Kidney capillary endothelial cell (primary cell): ENCODE measurements at places on chromosomes 16 and 17.

DNA sequence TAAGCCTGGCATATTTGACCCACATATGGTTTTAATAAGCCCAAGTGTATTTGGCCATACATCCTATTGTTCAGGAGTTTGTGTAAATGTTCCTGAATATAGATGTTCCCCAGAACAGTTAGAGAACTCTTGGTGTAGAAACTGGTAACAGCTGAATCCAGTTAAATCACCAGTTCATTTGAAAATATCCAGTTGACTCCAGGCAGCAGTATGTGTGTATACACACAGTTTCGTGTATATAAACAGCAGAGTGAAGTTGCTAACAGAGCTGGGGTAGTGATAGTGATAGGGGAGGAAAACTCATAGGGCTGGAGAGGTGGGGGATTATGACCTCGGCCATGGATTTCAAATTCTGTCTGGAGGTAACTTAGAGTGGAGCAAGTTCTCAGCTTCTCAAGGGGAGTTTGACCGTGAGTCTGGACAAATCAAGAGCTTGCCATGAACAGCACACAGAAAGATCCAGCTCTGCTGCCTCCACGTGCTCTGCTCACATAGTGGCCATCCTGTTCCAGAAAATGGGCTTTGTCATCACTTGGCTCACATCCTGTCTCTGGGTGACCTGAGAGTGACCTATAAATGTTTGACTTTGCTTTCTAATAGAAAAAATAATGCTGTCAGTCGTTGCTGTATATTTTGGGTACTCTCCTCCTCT, 30.6 kb upstream of the MMD start:
- DNase-seq: peak; percentile 78

GRCh38 chr16:23514381-23515152, 4.3 kb upstream of the GGA2 start:
- DNase-seq: no peak

- DNase-seq: no peak
Measured at GRCh38 chr17:42779936-42780850, at the start of gene WNK4. Gene WNK4 (plus strand): TSS chr17:42780610. CDS start chr17:42780699, 89 bp downstream.

DNA sequence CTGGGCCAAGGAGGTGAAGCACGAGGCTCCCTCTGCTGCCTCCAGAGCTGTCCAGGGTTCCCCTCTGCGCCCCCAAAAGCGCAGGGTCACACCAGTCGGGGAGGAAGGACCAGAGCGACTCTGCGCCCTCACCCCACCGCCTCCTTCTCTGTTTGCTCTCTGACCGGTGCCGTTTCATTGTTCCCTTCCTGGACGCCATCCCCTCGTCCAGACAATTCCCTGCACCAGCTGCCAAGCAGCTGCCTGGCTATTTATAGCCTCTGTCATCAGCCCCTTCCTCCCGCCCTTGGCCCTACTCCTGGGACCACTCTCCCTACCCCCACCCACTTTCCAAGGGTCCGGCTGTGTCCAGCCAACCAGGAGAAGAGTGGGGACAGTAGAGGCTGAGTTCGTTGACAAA, 68.8 kb upstream of the CREBBP start:
- DNase-seq: no peak

DNA sequence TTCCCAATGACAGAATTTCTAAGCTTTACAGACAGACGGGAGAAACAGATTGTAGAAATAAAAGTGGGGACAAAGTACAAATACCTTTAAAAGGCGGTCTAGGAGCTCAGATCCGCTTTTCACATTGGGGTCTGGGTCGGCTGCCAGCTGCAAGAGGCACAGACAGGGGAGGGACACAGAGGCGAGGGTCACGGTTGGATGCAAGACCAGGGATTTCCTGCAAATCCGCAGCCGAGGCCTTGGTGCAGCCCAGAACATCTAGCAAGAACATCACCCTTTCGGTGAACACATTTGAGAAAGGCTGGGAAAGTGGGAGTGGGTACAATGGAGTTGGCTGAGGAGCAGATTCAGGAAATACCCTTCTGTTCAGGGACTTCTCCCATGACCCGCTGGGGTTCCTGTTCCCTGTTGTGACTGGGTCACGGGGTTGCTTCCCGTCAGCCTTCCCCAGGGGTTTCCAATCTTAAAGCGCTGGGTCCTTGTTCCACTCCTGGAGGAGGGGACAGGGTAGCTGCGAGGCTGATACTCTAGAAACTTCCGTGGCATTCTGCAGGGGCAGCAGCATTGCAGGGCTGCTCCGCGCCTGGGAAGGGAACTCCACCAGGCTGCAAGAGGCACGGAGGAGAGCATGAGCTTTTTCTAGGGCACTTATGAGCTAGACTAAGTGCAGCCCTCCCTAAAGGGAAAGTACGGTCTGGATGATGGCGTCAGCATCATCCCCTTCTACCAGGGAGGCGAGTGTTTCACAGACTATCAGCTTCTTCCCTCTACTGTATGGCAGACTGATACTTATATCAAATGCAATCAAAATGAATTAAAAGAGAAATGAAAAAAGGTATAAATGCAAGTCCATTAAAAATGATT, 16.0 kb downstream of the VAC14 start:
- DNase-seq: no peak

GRCh38 chr17:10130677-10131076, 67.7 kb downstream of the GAS7 start:
- no peak for DNase-seq

DNA sequence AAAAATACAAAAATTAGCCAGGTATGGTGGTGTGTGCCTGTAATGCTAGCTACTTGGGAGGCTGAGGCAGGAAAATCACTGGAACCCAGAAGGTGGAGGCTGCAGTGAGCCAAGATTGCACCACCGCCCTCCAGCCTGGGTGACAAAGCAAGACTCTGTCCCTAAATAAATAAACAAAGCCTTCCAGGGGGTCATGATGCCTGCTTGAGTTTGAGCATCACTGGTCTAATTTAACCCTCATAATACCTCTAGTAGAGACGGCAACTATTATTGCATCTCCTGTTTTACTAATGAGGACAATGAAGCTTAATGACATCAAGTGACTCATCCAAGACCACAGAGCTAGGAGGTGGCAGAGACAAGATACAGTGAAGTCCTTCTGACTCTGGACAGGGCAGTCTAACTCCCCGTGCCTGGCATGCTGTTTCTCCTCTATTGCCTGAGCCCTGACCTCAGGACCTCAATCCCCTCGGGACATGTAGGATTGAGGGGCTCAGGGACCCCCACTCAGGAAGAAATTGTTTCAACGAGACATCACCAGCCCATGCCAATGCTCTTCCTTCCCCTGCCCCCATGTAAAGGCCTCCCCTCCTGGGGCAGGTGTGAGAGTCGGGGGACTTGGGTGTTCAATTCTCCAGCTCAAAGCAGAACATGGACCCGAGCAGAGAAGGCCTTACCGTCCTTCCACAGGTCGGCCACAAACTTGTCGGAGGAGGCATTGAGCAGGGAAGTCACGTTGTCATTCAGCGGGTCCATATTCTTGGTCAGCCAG, 102.9 kb downstream of the NDE1 start:
- DNase-seq: no peak

DNA sequence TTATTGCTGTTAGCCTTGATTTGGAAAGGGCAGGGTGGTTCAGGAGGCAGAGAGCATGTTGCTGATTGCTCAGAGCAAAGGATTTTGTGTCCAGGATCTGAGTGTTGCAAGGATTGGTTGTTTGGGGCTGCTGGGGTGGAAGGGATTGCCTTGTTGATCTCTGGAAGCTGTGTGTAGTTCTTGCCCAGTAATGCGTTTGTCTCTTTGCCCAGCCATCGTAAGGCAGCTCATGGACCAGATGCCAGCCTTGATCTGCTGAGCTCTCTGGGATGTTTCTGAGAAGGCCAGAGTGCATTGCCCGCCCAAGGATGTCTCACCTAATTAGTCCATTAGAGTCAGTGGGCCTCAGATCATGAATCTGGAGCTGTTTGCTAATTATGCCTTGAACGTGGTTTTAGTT, 33.6 kb downstream of the NKD1 start:
- no peak for DNase-seq

DNA sequence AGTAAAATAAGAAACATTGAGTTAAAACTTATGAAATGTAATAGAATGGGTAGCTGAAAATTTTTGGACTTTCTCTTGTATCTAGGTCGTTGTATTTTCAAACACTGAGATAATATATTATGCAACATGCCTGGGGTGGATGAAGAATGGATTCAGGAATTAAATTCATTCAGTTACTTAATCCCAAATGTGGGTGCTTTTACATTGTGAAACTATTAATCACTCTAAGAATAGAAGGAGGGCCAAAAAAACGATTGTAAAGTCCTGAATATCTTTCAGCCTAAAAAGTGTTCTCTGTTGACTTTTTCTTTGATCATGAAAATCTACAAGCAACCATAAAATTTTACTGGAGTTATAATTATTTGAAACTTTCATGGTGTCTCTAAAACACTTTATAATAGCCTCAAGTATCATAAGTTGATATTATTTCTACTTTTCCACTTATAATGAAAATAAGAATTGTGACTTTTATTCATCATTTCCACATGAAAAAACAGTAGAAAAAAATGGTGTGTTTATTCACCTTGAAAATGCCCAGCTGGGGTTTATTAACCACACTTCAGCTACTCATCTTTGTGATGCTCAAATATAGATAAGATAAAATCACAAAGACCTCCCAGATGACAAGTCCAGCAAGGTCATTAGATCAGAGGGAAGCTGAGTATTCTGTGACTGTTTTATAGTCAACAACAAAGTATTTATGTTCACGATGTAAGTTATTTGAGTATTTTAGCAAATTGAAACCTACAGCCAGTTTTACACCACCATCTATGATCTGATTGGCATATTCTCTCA, 619.9 kb upstream of the SOX9 start:
- no peak for DNase-seq

DNA sequence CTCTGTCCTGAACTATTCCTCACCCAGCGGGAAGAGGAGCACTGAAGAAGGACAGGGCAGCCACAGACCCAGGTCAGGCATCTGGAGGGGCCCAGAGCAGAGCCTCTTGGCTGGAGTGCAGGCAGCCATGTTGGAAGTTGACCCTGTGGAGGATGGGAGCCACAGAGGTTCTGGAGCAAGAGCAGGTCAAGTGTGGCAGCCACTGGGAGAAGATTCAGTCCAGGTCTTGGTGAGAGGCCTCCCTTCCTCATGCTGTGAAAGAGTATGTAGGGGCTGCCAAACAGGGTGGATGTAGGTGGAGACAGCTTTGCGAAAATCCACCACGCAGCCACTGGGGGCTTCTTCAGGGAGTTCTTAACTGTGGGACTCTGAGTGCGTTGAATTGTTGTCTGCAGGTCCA, 590 bp upstream of the CD79B start:
- DNase-seq: no peak

DNA sequence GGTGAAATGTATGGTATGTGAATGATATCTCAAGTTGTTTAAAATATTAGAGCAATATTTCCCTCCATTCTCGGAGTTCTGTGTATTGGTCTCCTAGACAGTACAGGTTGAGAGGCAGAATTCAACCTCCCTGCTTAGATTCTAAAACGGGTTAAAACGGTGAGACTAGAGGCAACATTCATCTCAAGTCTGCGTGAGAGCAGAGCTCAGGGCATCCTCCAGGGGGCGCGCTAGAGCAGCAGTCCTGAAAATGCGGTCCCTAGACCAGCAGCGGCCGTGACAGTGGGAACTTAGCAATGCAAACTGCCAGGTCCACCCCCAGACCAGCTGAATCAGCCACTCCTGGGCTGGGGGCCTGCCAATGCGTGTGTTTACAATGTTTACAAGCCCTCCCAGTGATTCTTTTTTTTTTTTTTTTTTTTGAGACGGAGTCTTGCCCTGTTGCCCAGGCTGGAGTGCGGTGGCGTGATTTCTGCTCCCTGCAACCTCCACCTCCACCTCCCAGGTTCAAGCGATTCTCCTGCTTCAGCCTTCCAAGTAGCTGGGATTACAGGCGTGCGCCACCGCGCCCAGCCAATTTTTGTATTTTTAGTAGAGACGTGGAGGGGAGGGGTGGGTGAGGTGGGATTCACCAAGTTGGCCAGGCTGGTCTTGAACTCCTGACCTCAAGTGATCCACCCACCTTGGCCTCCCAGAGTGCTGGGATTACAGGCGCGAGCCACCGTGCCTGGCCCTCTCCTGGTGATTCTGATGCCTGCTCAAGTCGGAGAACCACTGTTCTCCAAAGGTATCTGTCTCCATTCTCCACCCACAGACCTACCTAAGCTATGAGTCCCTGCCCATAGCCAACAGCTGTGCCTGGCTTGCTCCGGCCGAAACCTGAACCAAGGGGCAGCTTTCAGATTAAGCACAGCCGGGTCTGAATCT, 24.2 kb downstream of the KLHL36 start:
- DNase-seq: peak; percentile 62

- no peak for DNase-seq
Measured at GRCh38 chr16:85724936-85725335, 26.0 kb downstream of the C16orf74 start.

DNA sequence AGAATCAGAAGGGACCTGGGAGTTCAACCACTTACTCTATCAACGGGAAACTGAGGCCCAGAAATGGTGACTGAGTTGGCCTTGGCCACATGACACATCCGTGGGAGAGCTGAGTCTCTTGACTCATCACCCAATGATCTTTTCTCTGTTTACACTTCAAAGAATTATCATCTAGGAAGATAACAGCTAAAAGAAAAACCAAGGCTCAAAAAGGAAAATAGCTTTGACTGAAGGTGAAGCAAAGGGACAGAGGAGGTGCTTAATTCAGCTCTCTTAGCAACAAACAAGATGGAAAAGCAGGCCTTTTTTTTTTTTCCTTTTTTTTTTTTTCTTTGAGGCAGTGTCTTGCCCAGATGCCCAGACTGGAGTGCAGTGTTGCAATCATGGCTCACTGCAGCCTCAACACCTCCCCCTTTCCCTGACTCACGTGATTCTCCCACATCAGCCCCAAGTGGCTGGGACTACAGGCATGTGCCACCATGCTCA, 16.7 kb downstream of the ERCC4 start:
- DNase-seq: no peak

DNA sequence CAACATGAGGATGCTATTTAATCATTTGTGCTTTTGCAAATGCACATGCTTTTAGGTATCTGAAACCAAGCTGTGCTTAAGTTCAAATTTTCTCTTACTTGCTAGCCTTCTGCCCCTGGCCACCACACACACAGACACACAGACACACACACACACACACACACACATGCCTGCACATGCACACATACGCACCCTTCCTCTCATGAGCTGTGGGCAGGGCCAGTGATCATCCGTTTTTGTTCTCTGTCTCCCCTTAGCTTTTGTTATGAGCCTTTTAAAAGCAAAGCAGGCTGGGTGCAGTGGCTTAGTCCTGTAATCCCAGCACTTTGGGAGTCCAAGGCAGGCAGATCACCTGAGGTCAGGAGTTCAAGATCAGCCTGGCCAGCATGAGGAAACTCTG, 34.2 kb downstream of the CD300LF start:
- DNase-seq: no peak
